Uterus (tissue), 4 donors: ENCODE measurements at places on chromosomes 12 and 14. TPM values are rescaled to one million over a fixed set of nuclear protein-coding genes. Genes with fewer than 3 reads are reported as not detected.

DNA sequence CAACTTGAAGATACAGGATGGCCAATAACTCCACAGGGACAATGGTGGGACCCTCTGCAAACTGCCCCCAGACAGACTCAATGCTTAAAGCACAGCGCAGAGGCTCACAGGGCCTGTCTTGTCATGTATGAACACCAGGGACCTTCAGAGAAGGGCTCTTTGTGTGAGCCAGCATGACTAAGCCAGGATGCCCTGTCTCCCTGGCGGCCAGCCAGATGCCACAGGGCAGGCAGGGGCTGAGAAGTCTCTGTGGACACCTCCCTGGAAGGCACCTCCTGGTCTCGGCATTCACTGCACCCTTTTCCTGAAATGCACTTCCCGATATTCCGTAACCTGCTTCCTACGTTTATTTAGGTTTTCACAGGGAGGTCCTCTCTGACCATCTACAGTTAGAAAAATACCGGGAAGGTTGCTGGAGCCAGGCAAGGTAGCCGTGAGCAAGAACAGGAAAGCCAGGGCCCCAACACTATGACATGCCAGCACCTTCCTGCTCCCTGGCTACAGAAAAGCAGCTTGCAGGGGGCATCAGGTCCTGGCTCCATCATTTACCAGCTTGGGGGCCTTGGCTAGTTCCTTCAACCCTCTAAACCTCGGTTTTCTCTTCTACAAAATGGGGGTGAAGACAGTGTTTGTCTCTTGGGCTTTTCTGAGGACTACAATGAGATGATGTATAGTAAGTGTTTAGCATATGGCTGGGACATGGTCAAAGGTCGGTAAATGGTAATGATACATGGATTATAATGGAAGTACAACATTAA, 65.0 kb downstream of the PITPNM2 start:
- no peak for DNase-seq

- DNase-seq = no peak
Observed at GRCh38 chr12:27000961-27001360, 13.2 kb downstream of the TM7SF3 start.

GRCh38 chr14:44945264-44945663, 16.5 kb downstream of the KLHL28 start:
- no peak for DNase-seq

DNA sequence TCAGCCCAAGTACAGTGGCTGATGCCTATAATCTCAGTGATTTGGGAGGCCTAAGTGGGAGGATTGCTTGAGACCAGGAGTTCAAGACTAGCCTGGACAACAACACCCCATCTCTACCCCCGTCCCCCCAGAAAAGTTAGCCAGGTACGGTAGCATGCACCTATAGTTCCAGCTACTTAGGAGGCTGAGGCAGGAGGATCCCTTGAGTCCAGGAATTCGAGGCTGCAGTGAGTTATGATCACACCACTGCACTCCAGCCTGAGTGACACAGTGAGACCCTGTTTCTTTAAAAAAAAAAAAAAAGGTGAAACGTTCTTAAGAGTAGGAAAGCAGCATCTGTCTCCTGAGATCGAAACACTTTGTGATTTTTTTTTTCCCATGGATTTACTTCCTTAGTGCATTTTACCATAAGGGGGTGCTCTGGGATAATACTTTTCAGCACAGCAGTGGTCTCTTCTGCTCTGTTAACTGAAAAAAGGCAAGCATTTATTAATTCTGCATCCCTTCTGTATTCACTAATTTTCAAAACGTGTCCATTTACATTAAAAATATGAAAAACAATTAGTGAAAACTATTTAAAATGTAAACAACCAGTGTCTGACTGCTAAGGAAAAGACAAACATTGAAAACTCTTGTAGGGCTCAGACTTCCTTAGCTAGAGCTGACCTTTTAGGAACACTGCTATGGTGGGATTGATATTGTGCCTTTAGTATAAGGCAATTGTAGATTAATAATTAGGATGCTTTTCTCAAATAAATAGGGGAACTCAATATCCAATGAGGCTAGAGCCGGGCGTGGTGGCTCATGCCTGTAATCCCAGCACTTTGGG, 31.2 kb upstream of the USP44 start:
- no peak for DNase-seq

HRK gene
- 1.5 TPM for total RNA-seq
